NCI-H524 (cell line): ENCODE measurements at places on chromosomes 7 and 10.

DNA sequence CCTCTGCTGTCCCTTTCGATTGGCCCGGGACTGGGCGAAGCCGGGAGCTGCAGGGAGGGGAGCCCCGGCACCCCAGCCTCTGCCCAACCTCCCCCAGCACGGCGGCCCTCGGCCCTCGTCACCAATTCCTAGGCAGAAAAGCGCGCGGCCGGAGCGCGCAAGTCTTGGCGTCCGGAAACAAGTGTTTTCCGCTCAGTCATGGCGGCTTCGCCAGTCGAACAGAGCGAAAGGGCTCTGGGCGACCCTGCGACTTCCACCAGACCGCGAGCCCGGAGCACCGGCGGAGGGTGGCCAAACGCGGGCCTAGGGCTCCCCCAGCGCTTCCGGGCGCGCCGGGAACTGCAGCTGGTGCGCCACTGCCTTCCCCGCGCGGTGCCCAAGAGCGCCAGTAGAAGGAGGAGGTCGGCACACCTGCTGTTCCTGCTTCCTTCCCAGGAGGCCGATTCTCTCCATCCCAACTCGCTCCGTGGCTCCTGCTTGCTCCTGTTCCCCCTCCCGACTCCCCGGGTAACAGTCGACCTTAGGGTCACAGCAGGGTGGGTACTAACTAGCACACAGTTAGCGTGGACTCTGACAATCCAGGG lies 729.9 kb downstream of the ZWINT start:
- peak; percentile 52 for DNase-seq

- DNase-seq, result no peak
Measured at GRCh38 chr10:48603421-48604038, 1.3 kb downstream of the ARHGAP22 start.

GRCh38 chr7:34823650-34824258 lies 165.7 kb downstream of the NPSR1 start:
- DNase-seq, result peak; percentile 41

DNA sequence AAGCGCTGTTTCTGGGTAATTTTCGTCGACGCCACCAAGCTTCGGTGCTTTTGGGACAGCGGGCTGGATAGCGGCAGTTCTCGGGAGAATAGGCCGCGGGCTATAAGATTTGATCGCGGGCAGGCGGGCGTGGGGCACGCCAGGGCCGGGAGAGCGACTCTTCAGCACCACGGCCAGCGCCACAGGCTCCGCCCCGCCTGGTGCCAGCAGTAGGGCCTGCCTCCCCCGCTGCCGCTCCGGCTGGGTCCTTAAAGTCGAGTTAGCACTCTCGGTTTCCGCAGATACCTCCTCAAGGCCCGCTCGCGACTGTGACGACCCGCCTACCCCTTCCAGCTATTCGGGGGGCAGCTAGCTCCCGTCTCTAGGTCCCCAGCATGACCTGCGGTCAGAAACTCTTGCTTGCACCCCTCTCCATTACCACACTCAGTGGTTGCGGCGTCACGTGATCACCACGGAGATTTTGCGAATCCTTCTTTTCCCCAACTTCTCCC lies 9.4 kb downstream of the NXPH1 start:
- DNase-seq, result peak; percentile 38

GRCh38 chr7:157222687-157223086 lies 84.0 kb downstream of the UBE3C start:
- DNase-seq, result no peak

GRCh38 chr10:1737222-1738061 lies at the start of gene ADARB2:
Gene ADARB2, minus strand, starts transcription at chr10:1737525.
- DNase-seq, result peak; percentile 27

GRCh38 chr7:127245607-127246006 lies 7.1 kb downstream of the GRM8 start:
- no peak for DNase-seq

GRCh38 chr7:132410385-132410784 lies 165.9 kb downstream of the PLXNA4 start:
- no peak for DNase-seq

- no peak for DNase-seq
Measured at GRCh38 chr7:107920048-107920772, 29.2 kb downstream of the DLD start.

GRCh38 chr7:113856010-113856409 lies 62.8 kb downstream of the PPP1R3A start:
- DNase-seq, result no peak

GRCh38 chr7:101066141-101066832 lies 19.0 kb upstream of the TRIM56 start:
- DNase-seq, result no peak

- peak; percentile 82 for DNase-seq
Measured at GRCh38 chr7:124072603-124073309, 39.9 kb upstream of the TMEM229A start.

DNA sequence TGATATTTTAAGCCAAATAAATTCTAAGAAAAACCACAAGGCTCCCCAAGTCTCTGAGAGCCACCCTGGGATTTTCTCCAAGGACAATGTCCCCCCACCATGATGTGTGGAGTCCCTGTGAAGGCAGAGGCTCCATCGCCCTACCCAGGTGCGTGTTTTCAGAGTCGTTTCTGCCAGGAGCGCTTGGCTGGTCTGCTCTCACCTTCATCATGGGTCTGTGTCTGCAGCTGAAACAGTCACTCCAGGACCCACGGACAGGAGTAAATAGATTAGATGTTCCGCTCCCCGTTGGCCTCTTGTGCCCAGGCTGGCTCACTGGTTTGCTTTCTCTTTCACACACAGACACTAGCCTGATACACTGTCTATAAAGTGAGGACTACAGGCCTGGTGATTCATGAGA lies 217.5 kb downstream of the SFMBT2 start:
- no peak for DNase-seq

- no peak for DNase-seq
Measured at GRCh38 chr7:96314402-96315124, 7.3 kb downstream of the SLC25A13 start.

DNA sequence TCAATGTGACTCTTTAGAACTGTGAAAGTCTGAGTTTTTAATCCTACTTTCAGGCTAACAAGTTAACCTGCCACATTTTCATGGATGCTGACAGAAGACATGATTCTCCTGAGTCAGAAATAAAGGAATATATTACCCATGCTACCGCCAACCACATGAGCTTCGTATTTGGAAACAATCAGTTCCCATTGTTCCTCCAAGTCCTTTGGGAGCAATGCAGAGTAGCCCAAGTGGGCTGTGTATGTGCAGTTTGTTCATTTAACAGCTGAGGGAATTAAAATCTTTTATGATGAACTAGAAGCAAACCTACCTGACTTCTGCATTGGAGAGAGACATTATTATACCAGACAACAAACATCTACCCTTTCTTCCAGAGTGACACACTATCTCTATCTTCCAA lies 169.3 kb upstream of the BET1 start:
- no peak for DNase-seq

DNA sequence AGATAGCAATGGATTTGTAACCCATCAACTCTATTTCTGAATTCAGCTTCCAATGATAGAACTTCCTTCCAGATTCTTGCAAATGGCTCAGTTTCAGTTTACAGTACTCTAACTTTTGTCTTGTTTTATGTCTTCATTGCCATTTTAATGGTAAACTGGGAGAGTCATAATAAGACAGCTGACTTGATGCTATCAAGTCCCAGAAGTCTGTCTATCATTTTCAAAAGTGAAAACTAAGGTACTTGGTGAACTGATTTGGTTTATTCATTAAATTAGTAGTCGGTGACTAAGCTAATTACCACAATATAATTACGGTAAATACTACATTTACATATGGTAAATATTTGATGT lies 25.0 kb downstream of the RTKN2 start:
- DNase-seq, result no peak

DNA sequence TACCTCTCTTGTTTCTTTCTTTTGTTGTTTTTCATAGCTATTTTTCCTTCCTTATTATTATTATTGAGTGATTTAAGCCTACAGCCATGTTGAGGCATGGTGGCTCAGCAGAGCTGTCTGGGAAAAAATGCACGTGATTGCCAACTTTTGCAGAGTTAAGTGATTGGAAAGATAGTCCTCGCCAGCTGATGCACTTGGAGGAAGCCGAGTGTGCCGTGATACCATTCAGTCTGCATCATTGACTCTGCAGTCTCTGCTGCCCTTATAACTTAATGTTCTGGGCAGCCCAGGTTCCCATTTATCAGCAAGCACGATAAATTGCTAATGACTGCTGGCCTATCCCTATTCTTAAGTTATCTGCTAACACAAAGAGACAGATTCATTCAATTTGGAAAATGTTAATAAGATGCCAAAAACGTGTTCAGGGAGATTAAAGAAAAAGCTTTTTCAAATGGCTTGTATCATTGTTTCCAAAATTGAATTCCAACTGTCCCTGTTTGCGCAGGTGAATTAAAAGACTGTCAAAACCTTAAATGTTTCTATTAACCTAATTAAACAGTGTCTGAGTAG lies 232.9 kb upstream of the NPY start:
- DNase-seq, result no peak

- no peak for DNase-seq
Measured at GRCh38 chr10:30460121-30460520, 26.1 kb downstream of the MAP3K8 start.

DNA sequence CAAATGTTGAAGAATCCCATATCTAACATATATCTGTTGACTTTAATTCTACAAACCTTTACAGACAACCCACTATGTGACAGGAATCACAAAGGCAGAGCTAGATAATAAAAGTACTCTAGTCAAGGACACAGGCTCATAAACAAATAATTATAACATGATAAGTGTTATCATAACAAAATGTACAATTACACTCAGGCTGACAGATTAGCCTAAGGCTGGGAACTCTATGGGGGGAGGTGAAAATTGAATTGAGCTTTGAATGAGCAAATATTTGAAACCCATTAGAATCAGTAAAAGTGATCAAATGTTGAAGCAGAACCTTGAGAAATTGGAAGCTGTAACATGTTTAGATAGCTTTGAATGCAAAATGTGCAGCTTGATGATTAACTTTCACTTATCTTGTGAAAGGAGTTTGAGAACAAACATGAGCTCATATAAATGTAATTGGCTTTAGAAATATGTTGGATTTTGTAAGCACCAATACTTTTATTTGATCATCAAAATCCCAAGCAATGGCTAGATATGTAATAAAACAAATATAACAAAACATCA lies 970.2 kb downstream of the SORCS3 start:
- no peak for DNase-seq

GRCh38 chr10:36211856-36212255 lies 569.8 kb upstream of the FZD8 start:
- DNase-seq, result no peak

GRCh38 chr7:122136078-122136477 lies 8.0 kb downstream of the AASS start:
- DNase-seq, result no peak

DNA sequence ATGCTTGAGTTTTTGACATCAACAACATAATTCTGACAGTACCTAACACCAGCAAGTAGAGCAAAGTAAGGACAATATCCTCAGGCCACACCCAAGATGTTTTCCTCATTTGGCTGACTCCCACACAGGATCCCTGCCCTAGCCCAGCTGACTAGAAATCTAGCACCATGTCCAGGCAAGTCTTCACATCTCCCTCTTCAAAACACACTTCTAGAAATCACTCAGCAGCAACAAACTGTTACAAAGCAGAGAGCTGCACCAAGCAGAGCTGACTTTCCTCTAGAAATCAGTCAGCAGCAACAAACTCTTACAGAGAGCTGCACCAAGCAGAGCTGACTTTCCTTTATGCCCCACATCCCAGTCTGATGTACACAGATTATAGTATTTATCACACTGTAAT lies 7.7 kb downstream of the TMEM168 start:
- no peak for DNase-seq

GRCh38 chr10:110190170-110190569 lies 17.2 kb upstream of the MXI1 start:
- no peak for DNase-seq

DNA sequence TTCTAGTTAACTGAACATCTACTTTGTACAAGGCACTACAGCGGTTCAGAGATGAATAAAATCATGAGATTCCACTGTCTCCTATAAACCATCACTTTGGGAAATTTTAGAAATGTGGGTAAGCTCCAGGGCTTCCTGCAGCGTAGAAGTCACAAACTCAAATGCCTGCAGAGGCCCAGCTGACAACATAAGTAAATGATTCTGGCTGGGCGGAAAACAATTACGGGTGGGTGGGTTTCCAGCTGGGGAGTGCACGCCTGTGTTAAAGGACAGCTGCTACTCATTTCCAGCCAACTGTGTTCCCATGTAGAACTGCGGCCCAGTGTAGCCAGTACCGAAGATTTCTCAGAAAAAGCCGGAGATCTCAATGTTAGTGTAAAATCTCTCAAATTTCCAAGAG lies 69.5 kb upstream of the ATRNL1 start:
- DNase-seq, result no peak

- DNase-seq, result no peak
Measured at GRCh38 chr7:136877990-136878389, 9.5 kb downstream of the CHRM2 start.

DNA sequence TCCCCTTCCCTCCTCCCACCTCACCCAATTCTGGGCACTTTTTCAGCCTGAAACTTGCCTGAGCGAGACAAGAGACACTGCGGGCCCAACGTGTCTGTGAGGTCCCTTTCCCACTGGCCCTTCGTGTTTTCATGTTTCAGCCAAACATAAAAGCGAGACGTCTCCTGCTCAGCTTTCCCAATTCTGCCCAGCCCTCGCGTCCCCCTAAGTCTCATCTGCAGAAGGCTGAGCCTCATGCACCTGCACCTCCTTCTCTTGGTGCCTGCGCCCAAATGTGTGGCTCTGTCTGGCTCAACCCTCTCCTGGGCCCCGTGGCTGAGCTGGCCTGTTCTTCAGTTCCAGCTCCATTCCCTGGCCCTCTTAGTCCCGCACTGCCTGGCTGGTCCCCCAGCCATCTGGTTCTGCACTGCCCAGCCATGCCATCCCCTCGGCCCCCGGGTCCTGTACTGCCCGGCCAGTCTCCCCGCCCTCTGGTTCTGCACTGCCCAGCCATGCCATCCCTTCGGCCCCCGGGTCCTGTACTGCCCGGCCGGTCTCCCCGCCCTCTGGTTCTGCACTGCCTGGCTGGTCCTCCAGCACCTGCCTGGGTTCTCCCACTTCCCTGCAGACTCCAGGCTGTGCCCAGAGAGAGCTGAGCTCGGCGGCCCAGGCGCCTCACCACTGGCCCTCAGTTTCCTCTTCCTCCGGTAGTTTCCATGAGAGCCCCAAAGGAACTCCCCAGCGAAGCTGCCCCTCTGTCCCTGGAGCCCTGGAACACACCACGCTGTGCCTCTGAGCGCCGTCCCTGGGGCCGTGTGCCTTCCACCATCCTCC lies 224.1 kb downstream of the DNAJB6 start:
- DNase-seq, result no peak

DNA sequence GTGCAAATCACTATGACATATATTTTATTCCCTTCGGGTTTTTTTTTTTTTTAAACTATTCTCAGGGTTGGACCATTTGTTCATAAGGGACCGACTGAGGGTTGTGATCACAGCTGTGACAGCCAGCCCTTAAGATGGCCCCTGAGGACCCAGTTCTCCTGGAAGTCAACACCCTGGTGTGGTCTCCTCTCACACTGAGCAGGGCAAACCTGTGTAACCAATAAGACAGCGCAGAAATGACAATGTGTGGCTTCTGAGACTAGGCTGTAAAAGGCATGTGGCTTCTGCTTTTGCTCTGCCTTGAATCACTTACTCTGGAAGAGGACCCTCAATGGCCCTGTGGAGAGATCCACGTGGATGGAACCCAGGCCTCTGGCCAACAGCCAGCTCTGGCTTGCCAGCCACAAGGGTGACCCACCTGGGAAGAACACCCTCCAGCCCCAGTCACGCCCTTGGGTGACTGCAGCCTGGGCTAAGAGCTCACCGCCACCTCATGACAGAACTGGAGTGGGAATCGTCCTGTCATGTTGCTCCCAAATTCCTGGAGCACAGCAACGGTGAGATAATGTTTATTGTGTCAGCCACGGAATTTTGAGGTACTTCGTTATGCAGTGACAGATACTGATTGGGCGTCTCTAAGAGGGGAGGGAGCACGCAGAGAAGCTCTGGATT lies 127.1 kb downstream of the CLEC2L start:
- DNase-seq, result no peak
